ENCODE measurements at places on chromosomes 3 and 15.
A peak's percentile ranks its signal among the peaks of the same experiment; 100 is the strongest.

DNA sequence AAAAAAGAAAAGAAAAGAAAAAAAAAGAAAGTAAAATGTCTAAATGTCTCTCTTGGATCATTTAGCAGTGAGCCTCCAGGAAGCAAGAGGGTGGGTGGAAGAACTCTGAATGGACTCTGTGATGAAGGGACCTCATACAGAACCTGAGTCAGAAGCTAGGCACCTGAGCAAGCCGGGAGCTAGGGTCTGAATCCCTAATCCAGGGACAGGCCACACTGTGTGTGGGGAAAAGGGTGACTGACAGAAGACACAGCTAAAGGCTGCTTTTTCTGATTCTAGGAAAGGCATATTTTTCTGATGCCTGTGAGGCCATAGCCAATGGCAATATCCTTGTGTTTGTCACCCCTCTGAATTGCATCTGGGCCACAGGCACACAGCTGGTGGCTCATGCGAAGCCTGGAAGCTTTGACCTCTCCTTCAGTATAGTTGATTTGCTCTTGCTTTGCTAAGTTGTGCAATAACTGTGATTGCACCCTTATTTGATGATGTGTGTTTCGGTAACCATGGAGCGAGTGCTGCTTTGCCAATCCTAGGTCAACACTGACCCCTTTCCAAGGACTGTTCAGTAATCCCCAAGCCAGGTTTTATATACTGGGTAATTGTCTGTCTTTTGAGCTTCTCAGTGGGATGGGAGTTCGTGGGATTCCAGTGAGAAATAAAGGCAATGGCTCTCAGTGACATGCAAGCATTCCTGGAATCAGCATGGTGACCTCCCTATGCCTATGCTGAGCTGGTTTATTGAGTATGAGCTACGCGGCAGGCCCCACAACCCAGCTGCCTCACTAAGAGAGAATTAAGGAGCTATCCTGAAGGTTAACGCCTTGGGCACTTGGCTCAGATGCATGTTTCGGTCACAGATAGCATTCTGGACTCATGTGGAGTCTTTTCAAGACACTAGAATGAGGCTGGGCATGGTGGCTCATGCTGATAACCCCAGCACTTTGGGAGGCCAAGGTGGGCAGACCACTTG, 49.0 kb upstream of the OSBPL11 start:
- no peaks in the 10 kb centered on the region for H3K4me1 ChIP-seq
- DNase-seq: no peak

- peaks cover 12% of the 10 kb centered on the region for H3K36me3 ChIP-seq
- H3K27ac ChIP-seq: no peak overlapping the region
- no peak overlapping the region for H3K4me3 ChIP-seq
These were observed 267.0 kb downstream of the PLCL2 start for GRCh38 chr3:17151598-17152373.

- H3K4me3 ChIP-seq: no peak overlapping the region
- no peaks in the 10 kb centered on the region for H3K36me3 ChIP-seq
- H3K27me3 ChIP-seq: no peaks in the 10 kb centered on the region
- DNase-seq: no peak
- H3K27ac ChIP-seq: no peak overlapping the region
These were observed 2.9 kb upstream of the TFG start for GRCh38 chr3:100706365-100706764.

GRCh38 chr15:51335087-51335486, 3.3 kb downstream of the CYP19A1 start:
- H3K27ac ChIP-seq: peak overlapping the region; percentile 62
- no peaks in the 10 kb centered on the region for H3K27me3 ChIP-seq
- no peak overlapping the region for H3K4me3 ChIP-seq
- peaks cover 40% of the 10 kb centered on the region for H3K4me1 ChIP-seq

DNA sequence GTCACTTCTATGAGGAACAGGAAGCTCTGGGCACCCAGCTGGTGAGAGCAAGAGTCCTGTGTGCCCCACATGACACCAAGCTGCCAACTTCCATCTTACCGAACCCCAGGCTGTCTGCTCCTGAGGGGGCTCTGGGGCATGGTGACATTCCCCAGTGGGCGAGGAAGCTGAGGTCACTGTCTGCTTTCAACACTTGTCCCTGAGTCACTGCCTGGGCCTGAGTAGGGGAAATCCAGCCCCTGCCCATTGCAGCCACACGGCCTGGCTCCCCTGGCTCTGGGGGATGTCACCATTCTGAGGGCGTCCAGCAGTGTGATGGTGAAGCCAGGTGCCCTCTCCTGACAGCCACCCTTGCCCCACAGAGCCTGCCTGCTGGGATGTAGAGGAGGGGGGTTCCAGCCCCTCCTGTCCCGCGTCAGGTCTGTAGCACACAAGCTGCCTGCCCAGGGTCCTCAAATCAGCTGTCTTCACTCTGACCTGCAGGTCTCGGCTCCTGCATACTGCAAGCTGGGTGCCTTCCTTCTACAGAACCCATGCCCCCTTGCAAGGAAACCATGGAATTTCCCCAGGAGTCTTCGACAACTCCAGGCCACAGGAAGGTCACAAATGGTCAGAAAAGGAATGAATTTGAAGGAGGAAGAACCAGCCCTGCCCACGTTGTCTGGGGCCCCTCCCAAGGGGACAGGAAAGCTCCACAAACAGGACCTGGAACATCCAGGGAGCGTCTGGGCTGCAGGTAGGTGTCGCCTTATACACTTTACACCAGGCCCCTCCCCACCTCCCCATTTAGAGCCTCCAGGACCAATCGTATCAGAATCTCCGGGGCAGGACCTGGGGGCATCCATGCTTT, 69.9 kb upstream of the GATM start:
- no peak overlapping the region for H3K4me3 ChIP-seq
- H3K36me3 ChIP-seq: no peaks in the 10 kb centered on the region
- DNase-seq: no peak
- no peaks in the 10 kb centered on the region for H3K4me1 ChIP-seq
- no peaks in the 10 kb centered on the region for H3K27me3 ChIP-seq

GRCh38 chr3:27415202-27415601, 46.0 kb upstream of the NEK10 start:
- H3K4me1 ChIP-seq: no peaks in the 10 kb centered on the region
- H3K27ac ChIP-seq: no peak overlapping the region
- DNase-seq: no peak
- H3K36me3 ChIP-seq: peaks cover 41% of the 10 kb centered on the region
- H3K27me3 ChIP-seq: no peaks in the 10 kb centered on the region

DNA sequence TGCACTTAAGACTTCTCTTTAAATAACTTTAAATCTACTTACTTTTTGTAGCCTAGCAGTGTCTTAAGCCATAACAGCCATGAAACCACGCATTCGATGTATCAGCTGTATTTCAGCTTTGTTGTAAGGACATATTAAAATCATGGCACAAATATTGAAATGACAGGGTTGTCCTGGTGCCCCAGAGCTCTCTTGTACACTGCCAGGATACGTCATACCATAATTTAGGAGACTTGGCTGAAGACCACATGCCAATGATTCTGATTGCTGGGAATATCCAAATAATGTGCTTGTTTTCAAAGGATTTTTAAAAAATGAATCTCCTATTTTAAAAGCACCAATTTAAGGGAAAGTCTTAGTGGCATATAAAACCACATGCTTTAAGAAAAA, 265.4 kb downstream of the SLCO3A1 start:
- DNase-seq: no peak
- H3K27me3 ChIP-seq: no peaks in the 10 kb centered on the region
- H3K4me1 ChIP-seq: peaks cover 7% of the 10 kb centered on the region

DNA sequence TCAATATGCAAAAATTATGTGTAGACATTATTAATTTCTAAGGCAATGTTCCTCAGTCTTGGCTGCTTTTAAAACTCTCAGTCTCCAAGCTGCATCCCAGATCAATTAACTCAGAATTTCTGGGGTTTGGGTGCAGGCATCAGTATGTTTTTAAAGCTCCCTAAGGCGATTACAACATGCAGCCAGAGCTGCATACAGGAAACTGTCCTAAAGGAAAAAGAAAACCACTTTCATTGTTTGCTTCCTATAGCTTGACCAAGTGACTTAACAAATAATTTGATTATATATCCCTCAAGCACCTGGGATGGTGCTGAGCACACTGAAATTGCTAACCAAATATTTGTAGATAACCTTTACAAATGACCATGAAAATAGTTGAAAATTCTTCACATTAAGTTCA, 194.7 kb downstream of the DTWD1 start:
- no peaks in the 10 kb centered on the region for H3K36me3 ChIP-seq
- DNase-seq: no peak
- H3K4me1 ChIP-seq: peaks cover 2% of the 10 kb centered on the region
- H3K27me3 ChIP-seq: no peaks in the 10 kb centered on the region
